ENCODE measurements at places on chromosomes 1 and 21.

- no peak for DNase-seq
These were observed 121.9 kb downstream of the MATN1 start for GRCh38 chr1:30601316-30602085.

- no peak for DNase-seq
These were observed 5.5 kb downstream of the PAQR7 start for GRCh38 chr1:25869909-25870606.

GRCh38 chr1:20478057-20478635 is 7.9 kb downstream of the CAMK2N1 start:
- DNase-seq: no peak

- DNase-seq: no peak
These were observed 326.1 kb upstream of the USP24 start for GRCh38 chr1:55541296-55541695.

DNA sequence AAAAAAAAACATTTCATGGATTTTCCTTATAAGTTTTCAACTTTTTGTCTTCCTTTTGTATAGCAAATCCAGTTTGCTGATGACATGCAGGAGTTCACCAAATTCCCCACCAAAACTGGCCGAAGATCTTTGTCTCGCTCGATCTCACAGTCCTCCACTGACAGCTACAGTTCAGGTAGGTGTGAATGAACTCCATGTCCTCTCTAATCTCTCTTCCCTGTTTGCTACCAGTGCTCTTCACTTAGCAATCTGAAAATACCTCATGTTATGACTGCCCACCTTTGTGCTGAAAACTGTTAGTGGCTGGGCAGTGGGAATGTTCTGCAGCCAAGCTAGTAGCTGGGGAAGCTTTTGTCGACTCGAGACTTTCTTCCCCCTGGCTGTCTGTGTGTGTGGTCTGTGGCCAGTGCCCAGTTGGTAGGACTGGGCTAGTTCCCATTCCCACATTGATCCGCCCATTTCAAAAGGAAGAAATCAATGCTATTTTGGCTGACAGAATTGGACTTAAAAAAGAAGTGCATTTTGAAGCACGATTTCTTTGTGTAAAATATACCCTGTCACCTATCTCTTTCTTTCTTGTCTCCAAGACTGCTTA is 24.5 kb downstream of the AHCYL1 start:
- no peak for DNase-seq

GRCh38 chr1:117970252-117970651 is 40.7 kb downstream of the WDR3 start:
- no peak for DNase-seq

DNA sequence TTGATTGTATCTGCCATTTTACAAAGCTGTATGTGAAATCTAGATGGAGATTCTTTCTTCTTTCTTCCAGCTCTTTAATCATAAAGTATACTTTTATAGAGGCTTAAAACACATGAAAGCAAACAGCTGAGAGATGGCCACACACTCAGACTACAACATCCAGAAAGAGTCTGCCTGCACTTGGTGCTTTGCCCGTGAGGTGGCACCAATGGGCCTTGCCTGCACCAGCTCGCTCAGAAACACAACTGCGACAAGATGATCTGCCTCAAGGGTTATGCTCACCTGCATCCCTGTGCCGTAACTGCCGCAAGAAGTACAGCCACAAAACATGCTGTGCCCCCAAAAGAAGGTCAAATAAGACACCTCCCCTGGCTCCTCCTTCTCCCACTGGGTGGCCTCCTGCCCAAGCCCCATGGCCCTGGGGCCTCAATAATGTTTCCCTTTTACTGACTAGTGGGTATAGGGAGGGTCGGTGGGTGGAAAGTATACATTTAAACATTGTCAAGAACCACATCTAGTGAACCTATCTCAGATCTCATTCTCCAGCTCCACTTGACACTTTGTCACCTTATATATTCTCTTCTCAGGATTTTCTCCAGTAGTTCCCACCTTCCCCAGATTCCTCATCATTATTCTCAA is 66.7 kb upstream of the ANGPTL3 start:
- DNase-seq: no peak

GRCh38 chr21:14452031-14452726 is 69.2 kb upstream of the HSPA13 start:
- DNase-seq: no peak

GRCh38 chr1:182968151-182968741 is 15.3 kb upstream of the SHCBP1L start:
- DNase-seq: no peak

DNA sequence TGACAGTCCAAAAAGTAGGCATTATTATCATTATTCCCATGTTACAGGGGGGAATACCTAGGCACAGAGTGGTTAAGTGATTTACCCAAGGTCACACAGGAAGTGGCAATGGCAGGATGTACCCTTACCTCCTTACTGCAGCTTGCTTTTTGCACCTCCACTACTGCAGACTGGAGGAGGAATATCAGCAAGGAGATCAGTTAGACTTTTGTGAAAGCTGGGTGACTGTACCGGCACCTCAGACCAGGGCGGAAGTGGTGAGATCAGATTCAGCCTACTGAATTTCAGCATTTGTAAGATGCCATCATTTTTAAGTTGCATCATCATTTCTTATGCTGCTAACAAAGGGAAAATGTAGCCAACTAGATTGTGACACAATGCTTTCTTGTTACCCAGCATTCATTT is 4.5 kb downstream of the ADARB1 start:
- DNase-seq: no peak

DNA sequence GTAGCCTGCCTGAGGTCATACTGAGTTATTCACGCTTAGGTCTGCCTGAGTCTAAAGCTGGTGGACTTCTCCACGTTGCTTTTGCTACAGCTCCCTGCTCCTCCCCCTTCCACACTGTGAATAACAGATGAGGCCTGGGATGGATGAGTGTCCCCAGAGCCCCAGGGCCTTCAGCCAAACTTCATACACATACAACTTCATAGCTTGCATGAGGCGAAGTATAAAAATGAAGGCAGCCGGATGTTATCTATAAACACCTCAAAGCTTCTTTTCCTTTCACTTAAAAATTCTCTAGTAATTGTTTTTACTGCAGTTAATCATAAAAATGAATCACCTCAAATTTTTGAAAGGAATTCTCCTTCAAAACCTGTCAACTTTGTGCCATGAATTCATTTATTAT is 70.2 kb downstream of the DAB1 start:
- no peak for DNase-seq

- DNase-seq: no peak
These were observed 57.6 kb downstream of the WLS start for GRCh38 chr1:68174738-68175113.

DNA sequence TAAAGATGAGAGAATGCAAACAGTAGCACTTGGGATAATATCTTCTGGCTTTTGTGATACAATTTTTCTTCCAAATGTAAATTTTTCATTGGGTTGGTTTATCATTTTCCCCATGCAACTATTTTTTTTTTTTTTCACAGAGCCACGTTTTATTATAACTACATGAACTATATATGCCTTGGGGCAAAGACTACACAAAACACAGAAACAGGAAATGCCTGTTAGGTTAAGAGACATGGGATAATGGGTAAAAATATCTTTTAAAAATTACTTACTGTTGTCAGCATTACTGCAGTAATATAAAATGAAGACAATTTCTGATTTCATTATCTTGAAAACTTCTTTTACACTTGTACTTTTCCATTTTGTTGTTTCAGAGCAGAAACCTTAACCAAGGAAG is 74.6 kb downstream of the DISP1 start:
- no peak for DNase-seq

GRCh38 chr1:7070389-7071029 is 285.3 kb downstream of the CAMTA1 start:
- peak; percentile 35 for DNase-seq

DNA sequence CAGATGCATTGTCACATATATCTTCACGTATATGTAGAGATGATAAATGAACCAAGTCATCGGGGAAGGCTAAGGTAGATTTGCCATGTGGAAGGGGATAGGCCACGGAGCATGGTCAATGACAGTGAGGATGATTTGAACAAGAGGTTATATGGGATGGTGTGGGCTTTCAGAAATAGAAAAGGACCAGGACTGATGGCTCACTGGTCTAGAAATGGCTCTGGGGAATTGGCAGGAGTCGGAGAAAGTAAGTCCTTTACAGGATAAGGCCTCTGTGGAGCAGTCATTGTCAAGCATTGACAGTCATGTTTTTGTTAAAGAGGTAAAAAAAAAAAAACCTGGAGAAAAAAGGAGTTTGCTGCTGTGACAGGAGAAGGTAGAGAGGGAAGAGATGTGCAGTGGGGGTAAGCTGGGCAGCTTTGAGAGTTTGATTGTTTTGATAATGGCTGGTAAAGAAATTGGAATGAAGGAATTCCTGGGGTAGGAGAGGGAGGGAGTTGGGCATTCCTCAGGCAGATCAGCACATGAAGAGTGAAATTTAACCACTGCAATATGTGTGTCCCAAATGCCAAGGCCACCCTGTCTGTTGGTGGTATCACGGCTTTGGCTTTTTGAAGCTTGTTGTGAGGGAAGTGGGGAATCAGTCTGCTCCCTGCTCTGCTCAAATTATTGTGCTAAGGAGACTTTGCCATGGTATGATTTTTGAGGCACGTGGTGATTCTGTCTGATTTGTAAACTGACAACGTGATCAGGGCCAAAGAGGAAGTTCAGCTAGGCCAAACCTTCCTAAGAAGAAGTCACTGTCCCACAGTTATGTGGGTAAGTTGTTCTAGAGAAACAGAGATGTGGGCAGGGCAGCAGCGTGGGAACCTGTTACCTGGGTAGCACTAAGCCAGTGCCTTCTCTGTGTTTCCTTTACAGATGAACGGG is 26.0 kb downstream of the MACF1 start:
- DNase-seq: no peak

DNA sequence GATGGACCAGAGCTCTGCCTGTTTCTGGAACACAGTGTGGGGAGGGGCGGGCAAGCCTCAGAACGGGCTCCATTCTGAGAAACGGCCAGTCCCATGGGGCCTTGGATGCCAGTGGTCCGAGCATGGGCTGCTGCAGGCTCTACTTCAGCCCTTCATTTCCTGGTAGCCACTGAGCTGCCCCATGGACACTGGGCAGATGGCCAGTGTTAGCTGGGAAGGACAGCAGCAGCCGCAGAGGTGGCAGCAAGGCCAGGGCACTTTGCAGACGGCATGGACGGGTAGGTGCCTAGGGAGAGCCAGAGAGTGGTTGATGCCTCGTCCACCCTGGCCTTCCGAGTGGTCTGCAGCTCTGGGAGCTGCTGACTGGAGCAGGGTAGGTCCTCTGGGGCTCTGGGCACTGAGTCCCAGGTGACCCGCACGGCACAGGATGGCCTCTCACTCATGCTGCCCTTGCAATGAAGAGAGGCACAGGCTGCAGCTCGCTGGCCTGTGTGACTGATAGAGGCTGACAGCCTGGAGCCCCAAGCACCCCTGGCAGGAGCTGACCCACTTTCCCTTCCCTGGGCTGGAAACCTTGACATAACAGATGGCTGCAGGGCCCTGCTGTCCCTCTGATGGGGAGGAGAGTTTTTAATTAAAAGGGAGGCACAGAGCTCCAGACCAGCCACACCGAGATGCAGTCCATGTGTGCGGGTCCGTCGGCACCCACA is 87.7 kb upstream of the COL6A1 start:
- DNase-seq: no peak

DNA sequence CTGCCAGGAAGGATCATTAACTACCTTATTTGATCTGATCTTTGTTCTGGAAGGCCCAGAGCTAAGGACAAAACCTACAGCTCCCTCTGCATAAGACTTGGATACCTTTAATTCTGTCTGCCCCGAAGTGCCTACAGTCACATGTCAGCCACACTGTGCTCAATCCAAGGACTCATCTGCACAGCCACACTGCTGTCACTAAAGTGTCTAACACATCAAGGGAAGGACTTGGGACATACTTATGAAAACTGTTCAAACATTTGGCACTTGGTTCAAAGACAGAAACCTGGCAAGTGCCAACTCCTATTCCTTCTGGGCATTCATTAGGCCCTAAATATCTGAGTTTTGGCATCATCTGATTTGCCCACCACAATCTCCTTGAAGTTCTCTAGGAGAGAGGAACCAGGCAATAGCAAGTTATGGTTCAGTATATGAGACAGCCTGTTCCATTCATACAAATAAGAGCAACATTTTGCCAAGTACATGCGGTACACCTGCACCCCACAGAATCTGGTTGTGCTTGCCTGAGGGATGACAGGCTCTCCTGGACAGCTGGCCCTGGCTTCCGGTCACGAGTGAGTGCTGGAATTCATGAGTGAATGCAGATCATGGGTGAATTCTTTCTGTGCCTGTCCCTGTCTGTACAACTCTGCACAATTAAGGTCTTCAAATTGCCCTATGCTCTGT is 105.9 kb downstream of the KCNK1 start:
- no peak for DNase-seq

DNA sequence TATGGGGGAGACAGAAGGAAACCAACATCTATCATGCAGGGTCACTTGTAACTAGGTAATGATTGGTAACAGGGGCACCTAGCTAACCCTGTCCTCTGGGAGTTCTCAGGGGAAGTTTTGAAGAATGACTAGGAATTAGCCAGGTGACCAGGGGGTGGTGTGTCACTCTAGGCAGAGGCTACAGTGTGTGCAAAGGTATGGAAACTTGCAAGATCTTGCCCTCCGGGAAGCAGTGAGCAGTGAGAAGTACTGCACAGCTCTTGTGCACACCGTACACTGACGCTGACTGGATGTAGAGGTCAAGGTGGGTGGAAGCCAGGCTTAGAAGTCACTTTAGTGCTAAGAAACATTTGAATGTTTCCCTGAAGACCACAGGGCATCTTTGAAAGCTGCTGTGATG is 62.9 kb upstream of the LMO4 start:
- DNase-seq: no peak

- no peak for DNase-seq
These were observed 241.0 kb downstream of the PTPRC start for GRCh38 chr1:198879711-198880306.

- no peak for DNase-seq
These were observed 25.1 kb upstream of the SLAMF6 start for GRCh38 chr1:160548183-160548582.

Data from 8988T (cell line).